Colonic mucosa (tissue), 4 donors: ENCODE measurements at places on chromosomes 7 and 10.

DNA sequence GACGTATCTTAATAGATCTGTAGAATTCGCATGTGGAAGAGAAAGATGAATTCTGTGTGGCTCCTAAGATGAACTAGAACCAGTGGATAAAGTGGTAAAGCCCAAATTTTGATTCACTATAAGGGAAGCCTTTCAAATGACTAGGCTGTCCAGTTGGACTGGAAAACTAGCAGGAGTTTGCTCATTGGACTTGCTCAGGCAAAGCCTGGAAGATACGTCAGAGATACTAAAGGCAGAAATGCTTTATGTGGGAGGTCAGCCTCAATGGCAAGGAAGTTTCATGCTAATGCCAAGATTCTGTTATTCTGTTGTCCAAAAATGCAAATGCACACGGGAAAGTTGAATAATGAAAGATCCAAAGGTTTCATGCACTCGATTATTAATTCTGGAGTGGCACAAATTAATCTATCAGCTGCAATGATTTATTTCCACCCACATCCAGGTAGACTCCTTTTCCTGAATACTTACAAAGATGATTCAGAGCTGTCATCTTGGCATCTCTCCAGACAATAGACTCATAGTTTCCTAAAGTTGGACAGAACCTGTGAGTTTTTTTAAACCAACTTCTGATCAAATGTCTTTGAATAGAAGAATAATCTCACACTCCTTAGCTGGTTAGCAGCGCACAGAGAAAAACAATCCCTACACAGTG is 20.5 kb upstream of the PPP1R3C start:
- DNase-seq, result no peak

DNA sequence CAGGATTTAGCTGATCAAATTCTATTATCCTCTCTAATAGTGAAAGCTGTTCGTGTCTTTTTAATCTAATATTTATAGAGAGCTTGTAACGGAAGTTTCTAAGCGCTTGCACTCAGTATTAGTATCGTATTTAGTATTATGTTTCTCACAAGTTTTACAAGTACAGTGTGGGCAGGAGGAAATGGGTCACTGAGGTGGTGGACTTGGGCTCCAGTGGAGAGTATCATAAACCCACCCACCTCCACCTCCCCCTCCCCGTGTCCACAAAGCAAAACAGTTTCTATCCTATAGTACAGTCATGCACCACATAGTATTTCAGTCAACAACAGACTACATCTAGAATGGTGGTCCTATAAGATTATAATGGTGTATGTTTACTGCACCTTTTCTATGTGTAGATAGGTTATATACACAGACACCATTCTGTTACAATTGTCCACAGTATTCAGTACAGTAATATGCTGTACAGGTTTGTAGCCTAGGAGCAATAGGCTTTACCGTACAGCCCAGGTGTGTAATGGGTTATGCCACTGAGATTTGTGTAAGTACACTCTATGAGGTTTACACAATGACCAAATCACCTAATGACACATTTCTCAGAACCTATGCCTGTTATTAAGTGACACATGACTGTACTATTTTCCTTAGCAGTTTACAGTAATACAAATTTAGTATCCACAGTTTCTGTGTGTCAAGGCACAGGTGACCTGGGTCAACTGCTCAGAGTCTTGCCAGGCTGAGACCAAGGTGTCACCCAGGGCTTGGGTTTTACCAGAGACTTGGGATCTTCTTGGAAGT is 1021.3 kb upstream of the C7orf33 start:
- no peak for DNase-seq

DNA sequence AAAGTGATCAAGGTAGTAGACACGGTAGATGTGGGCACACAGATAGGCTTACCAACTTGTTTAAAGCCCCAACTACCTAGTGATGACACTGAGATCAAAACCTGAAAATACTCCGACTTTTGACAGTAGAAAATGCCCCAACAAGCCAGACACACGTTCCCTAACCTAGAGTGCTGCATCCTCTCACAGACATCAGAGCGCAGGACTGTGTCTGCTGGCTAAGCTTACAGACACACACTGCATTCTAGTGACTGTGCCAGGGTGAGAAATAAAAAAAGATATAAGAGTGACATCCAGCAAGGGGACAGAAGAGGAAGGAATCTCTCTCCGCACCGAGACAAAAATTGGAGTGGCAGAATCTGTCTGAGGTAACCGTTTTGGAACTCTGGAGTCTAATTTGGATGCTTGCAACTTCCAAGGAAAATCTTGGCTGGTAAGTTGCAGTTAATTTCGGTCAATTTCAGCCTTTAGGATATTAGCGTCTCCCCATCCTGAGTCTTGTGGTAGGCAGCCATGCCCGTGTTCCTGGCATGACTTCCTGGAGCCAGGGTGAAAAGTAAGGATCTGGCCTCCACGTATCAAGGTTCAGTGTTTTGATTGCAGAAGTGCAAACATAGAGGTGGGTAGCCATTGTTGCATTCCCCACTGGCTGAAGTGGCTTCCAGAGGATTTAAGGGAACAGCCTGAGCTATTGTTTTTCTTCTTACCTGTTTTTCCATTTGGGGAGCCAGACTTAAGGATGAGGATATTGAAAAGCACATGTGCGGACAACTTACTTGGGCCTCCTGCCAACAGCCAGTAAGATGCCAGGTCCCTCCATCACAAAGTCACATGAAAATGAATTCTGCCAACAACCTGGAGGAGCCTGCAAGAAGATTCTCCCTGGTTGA is 124.1 kb downstream of the SMURF1 start:
- DNase-seq, result no peak

- no peak for DNase-seq
These were observed 830 bp upstream of the BMI1 start for GRCh38 chr10:22319980-22320558.

DNA sequence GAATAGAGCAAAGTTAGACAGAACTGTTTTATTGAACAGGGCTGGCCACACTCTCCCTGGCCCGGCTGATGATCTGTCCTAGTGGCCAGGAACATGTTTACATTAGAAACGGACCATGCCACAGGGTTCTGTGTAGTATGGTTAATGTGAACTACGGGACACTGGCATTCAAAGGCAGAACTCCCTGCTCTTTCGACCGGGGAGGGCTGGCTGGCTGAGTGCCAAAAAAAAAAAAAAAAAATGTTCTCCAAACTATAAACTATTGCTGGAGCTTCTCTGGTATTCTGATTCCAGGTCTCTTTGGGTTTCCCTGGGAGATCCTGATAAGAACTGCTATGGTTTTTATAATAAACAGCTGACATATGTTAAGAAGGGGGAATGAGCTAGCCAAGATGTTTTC is 1262.6 kb upstream of the SORCS1 start:
- no peak for DNase-seq

DNA sequence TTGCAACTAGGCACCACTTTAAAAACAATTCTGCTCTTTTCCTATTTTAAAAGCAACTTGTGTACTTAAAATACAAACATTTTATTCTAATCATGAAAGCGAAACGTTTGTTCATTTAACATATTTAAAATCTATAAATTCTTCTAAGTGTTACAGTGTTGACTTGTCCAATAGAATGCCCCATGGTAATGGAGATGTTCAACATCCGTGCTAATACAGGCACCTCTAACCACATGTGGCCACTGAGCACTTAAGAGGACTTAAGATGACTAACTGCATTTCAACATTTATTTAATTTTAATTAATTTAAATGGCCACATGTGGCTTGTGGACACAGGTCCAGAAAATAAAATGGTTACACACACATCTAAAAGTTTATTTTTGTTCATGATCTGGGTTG is 115.1 kb downstream of the TPK1 start:
- DNase-seq, result no peak

- no peak for DNase-seq
These were observed 17.6 kb downstream of the APBB1IP start for GRCh38 chr10:26455567-26456315.

GRCh38 chr7:32170838-32171237 is 100.6 kb upstream of the PDE1C start:
- no peak for DNase-seq

- DNase-seq, result peak; percentile 97
These were observed 197.4 kb downstream of the RNLS start for GRCh38 chr10:88385601-88386203.

GRCh38 chr7:26891400-26892350 is 27.3 kb upstream of the SKAP2 start:
- DNase-seq, result no peak

- no peak for DNase-seq
These were observed 71.3 kb downstream of the AP3M1 start for GRCh38 chr10:74079028-74079935.

DNA sequence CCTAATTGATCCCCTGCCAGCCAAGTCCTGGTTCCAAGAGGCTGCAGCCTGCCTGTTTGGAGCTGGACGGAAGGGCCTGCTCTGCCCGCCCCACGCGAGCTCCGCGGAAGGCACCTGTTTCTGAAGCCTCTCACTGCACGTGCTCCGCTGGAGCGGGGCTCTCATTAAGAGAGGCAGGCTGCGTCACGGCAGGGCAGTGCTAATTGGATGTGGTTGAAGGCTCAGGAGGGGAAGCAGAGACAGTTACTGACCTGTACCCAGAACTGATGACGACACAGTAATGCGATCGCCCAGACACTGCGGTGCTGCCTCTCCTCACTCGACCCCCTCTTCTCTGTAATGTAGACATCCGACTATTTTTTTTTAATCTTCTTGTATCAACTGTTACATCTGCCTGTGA is 411.1 kb upstream of the MGMT start:
- no peak for DNase-seq

DNA sequence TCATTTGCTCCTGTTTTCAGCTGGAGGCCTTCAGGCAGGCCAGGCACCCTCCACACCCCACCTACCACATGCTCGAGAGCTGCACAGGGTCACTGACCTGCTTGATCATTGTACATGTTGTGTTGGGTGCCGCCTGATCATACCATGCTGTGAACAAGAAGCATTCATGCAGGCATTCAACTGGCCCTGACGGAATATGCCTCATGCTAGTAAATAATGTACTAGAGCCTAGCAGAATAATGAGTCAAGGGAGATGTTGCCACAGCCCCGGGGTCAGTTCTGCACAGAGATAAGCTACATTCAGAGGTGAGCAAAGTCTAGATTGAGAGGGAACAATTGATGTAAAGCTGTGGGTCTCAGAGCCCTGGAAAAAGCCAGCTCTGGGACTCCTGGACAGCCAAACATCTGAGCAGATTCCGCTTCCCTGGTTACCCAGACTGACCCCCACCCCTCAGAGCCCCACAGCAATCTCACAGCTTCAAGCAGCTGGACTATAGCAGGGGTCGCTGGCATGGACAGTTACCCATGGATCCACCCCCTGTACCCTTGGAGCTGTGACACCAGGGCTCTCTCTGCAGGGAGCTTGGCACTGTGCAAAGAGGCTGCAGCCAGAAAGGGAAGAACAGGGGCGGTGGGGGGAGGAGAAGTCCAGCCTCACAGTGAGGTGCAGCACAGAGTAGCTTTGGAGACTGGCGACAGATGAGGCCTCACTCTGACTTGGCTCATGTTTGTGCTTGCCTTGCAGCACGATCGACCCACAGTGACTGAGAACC is 86.6 kb downstream of the FRMPD2 start:
- DNase-seq, result no peak

GRCh38 chr7:12032146-12032545 is 178.9 kb upstream of the TMEM106B start:
- DNase-seq, result no peak

GRCh38 chr10:129870961-129871621 is 93.0 kb downstream of the EBF3 start:
- no peak for DNase-seq

DNA sequence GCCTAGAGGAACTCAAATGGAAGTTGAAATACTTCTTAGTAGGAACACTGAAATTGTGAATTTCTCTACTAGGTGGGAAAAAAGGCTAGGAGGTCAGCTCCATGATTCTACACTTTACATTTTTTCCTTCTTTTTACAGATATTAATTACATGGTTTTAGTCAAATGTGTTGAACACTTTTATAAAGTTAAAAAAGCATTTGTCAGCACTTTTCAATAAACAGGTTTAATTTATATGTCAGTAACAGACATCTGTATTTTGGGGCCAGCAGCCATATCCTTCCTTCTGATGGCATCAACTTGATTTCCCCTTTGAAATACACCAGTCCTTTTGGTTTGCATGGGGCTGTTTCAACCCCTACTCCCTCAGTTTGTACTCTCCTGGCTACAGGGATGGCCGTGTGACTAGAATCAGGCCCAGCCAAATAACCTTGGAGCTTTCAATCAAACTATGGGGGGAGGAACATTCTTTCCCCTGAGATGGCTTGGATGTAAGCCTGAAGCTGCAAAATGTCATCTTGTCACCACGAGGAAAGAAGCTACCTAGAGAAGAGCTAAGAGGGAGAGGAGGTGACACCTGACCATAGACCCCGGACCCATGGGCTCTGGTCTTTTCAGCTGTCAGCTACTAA is 171.0 kb upstream of the NEBL start:
- no peak for DNase-seq

GRCh38 chr10:124174071-124174566 is 80.7 kb upstream of the CHST15 start:
- peak; percentile 7 for DNase-seq
